M059J (cell line): ENCODE measurements at places on chromosomes 7 and 10. TPM values are rescaled to one million over a fixed set of nuclear protein-coding genes. Genes with fewer than 3 reads are reported as not detected.

Gene CHN2
- not detected in 2 replicates for total RNA-seq

Gene TUBGCP2
- 38.6 and 51.9 TPM in 2 replicates for total RNA-seq

Gene TMEM236
- not detected in 2 replicates for total RNA-seq

Gene KIAA1217
- total RNA-seq = 1.5 and 2.7 TPM in 2 replicates

Gene GIMAP8
- total RNA-seq = not detected in 2 replicates

Gene CCM2
- total RNA-seq = 44.4 and 71.1 TPM in 2 replicates

Gene INSYN2A
- total RNA-seq = 0.10 and 0.79 TPM in 2 replicates

Gene SERPINE1
- total RNA-seq = 102 and 119 TPM in 2 replicates

Gene UNCX
- total RNA-seq = not detected in 2 replicates

Gene ITGA8
- total RNA-seq = 0.25 and 0.62 TPM in 2 replicates

Gene CLDN15
- 1.7 and 3.2 TPM in 2 replicates for total RNA-seq

Gene OR9A2
- not detected in 2 replicates for total RNA-seq

Gene ECHS1
- 108 and 121 TPM in 2 replicates for total RNA-seq

Gene FOXP2
- total RNA-seq = not detected in 2 replicates

Gene ARMC3
- total RNA-seq = 0.10 TPM in 1 of 2 replicates, not detected in the other

Gene SHTN1
- 3.8 and 9.0 TPM in 2 replicates for total RNA-seq

Gene STK17A
- total RNA-seq = 109 and 141 TPM in 2 replicates

Gene SMC3
- 30.1 and 39.3 TPM in 2 replicates for total RNA-seq

Gene NPC1L1
- not detected in 2 replicates for total RNA-seq

Gene HIF1AN
- total RNA-seq = 5.4 and 8.0 TPM in 2 replicates

Gene CCL24
- total RNA-seq = not detected in 2 replicates

Gene GPR141
- not detected in 2 replicates for total RNA-seq

Gene ACTL6B
- total RNA-seq = not detected in 2 replicates

Gene SCART1
- 0.20 TPM in 2 replicates for total RNA-seq

Gene LDB3
- total RNA-seq = 0.05 TPM in 2 replicates

Gene CAMK2B
- total RNA-seq = 0.49 TPM in 1 of 2 replicates, not detected in the other

Gene BRAF
- 8.2 and 10.3 TPM in 2 replicates for total RNA-seq

Gene POLL
- total RNA-seq = 3.3 and 6.6 TPM in 2 replicates

Gene SH2B2
- 0.44 and 5.1 TPM in 2 replicates for total RNA-seq
